PC-3 (cell line): ENCODE measurements at places on chromosomes 4 and X.

GRCh38 chrX:69149466-69150280 lies 15.6 kb downstream of the PJA1 start:
- no peak for DNase-seq

GRCh38 chrX:24515447-24515846 lies 50.4 kb downstream of the PDK3 start:
- no peak for DNase-seq

GRCh38 chrX:131270080-131270479 lies 19.0 kb downstream of the IGSF1 start:
- no peak for DNase-seq

GRCh38 chrX:69154051-69154450 lies 11.2 kb downstream of the PJA1 start:
- DNase-seq: no peak
